ENCODE measurements at places on chromosomes 7 and 10.
A peak's percentile ranks its signal among the peaks of the same experiment; 100 is the strongest.

GRCh38 chr7:69840248-69840647 lies 242.0 kb downstream of the AUTS2 start:
- DNase-seq = no peak

GRCh38 chr10:14039968-14040668 lies 290.6 kb downstream of the FRMD4A start:
- no peak for DNase-seq

DNA sequence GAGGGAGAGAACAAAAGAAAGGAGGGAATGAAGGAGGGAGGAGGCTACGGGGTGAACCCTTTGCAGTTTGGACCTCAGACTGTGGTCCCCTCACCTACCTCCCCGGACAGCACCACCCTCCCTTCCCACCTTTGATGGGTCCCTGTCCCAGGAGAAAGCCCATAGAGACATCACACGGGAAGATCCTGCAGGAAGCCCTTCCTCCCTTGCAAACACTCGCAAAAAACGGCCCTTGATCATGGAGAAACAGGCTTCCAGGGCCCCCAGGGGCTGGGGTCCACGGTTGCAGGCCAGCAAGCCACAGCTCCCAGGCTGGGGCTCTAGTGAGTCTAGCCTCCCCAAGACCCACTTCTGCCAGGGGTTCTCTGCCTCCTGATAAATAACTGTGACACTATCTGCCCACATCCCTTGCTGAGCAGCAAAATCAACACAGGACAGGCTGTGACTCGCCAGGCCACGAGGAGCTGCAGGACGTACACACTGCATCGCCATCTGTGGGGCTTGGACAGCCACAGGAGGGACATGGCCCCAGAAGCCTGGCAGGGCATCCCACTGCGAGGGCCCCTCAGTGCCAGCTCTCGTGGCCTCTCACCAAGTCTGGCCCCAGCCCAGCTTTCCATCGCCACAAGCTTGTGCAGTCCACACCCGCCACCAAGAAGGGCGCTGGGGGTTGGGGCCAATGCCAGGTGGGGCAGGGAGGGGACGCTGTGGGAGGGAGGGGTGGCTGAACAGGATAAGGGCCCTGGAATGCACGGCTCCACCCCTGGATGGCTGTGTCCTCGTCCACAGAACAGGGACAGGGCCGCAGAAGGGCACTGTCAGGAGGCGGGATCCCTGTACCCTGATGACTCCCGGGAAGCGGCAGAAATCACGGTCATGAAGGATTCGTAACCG lies 34.2 kb downstream of the PDGFA start:
- DNase-seq = no peak

DNA sequence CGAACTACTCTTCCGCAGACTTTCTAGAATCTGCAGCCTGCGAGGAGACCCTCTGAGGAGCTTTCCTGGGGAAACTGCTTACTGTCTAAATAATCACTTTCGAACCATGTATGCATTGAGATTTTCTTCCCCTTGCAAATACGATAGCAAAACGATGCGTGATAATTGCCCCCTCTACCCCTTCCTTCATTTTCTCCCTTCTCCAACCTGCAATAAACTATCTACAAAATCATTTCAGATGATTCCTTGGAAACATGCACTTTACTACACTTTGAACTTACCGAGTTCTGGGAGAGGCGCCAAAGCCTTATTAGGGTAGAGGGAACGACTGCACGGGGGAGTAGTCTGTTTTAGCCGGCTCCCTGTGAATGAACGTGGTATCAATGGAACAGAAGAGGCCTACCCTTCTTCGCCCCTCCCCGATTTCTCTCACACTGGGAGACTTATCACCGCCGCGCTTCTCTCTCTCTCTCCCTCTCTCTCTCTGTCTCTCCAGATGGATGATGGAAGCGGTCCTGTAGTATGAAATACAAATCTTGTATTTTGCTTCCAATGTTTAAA lies at the start of gene FGFBP3:
Gene FGFBP3, minus strand, starts transcription at position 370 of the 561 bp plus-strand sequence. CDS start 517 bp downstream, outside the sequence.
- peak; percentile 49 for DNase-seq

DNA sequence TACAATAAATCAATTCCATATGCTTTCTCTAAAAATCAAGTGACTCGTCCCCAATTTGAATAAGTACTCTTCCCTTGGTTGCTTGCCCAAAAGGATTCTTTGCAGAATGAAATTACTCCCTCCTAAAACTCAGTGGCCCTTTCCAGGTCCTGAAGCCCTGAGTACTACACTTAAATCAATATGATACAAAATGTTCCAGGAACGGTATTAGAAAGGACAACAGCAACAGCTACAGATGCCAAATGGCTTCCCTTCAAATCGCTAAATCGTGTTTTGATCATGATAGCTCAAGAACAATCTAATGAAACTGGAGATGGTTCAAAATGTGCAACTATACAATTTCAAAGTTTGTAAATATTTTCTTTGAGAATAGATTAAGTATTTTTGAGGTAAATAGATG lies 59.4 kb downstream of the TPK1 start:
- no peak for DNase-seq

DNA sequence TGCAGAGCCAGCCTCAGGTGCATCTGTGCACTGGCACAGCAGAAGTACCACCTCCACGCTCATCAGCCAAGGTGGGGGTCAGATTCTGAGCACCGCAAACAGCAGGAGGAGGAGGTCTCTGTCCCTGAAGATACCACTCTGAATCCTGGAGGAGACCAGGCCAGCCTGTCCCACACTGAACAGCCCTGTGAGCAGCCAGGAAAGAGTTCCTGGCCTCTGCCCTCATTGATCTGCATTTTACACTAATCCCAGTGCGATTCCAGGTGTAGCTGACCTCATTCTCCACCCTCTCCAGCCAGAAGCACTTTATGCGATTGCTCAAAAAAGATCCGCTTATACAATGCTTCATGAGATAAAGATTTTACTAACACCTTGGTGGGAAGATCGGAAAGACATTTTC lies 99.1 kb upstream of the CACUL1 start:
- DNase-seq = no peak

- no peak for DNase-seq
Measured at GRCh38 chr7:21123586-21123985, 304.3 kb upstream of the SP4 start.

DNA sequence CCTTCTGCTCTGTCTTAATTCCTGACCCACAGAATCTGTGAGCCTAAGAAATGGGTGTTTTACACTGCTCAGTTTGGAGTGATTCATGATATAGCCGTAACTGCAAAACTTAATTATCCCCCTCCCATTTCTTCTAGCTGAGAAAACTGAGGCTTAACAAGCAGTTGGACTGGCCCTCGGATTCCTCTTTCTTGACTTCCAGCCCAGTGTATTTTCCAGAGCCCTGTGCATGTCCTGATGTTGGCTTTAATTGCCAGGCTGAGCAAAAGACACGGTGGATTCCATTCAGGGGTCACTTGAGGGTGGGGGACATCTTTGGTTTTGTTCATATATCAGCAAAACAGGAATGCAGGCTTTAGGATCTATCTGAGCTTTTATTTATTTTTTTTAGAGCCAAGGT lies 489.8 kb downstream of the TYW1 start:
- DNase-seq = no peak

DNA sequence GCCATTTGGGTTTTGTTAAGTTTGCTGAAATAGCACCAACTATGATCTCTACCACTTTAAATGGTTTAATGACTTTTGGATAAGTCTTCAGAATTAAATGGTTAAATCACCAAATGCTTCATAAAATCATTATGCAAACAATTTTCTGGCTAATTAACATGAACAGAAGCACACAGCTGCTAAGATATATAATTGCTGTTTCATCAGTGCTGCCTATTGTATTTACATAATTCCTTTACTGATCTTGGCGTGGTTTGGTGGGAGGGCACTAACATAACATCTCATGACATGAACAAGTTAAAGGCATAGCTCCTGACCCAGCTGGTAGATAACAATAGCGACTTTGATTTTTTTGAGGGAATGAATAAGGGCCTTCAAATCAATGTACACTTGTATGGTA lies 94.1 kb downstream of the FZD1 start:
- no peak for DNase-seq

DNA sequence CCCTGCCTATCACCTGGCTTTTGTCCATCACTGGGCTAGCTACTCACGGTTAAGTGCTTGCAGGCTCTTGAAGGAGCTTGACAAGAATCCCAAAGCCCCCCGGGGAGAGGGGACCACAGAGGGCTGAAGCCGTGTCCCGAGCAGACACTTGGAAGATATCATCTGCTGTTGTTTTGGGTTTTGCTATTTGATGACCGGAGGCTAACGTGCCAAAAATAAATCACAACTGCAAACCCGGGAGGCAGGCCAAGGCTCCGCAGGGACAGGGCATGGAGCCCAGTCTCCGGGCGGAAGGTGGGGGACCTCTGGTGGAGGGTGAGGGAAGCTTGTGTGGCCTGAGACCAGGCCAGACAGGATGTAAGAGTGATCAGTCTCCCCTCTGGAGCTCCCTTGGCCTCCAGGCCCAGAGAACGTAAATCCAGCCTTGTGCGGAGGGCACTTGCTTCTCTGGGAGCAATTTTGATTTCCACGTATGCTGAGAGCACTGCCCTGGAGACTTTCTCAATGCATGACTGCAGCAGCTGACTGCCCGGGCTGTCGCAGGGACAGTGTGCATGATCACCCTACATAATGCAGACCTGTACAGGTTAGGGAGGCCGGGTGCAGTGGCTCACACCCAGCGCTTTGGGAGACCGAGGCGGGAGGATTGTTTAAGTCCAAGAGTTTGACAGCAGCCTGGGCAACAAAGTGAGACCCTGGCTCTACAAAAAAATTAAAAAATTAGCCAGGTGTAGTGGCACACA lies at the start of gene PHKG1:
Gene PHKG1, minus strand, starts transcription at position 164 of the 743 bp plus-strand sequence. CDS start 4,011 bp downstream, outside the sequence.
- no peak for DNase-seq
